COR-L47 (cell line): ENCODE measurements at places on chromosomes 11 and 22.

DNA sequence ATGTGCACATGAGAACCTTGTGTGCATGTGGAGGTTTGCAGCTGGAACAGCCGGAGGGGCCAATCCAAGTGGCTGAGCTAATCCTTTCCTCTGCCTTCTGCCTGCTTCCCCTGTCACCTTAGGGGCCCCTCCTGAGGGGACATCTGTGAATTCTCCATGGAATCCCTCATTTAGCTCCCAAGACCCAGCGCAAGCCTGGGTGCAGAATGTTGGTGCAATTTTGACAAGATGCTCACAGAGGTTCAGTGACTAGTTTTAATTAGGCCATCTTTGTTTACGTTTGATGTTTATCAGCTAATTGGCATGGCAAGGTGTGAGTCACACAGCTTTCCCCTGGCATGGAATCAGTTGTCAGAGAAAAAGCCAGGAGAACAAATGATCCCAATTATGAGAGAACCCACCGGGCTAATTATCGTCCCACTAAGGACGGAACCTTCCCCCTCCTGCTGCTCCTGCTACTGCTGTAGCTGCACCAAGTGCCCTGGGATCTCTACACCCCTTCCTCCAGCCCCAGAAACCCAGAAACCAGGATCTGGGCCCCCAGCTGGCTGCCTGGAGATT lies 63.6 kb upstream of the PAX6 start:
- DNase-seq: peak; percentile 83

DNA sequence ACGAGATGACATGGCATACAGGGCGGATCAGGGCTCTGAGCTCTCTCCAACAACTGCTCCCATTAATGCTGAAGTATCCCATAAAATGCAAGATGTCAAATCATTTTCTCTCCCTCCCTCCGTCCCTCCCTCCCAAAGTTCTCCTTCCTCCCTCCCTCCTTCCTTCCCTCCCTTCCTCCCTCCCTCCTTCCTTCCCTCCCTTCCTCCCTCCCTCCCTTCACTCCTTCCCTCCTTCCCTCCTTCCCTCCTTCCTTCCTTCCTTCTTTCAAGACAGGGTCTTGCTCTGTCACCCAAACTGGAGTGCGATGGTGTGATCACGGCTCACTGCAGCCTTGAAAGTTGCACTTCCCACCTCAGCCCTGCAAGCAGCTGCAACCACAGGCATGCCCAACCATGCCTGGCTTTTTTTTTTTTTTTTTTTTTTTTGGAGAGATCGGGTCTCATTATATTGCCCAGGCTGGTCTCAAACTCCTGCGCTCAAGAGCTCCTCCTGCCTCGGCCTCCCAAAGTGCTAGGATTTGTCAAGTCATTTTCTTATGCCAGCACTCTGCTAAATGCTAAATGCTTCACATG lies 38.2 kb downstream of the TXN2 start:
- no peak for DNase-seq

- DNase-seq: no peak
These were observed 8.3 kb downstream of the LGR4 start for GRCh38 chr11:27464289-27464696.

DNA sequence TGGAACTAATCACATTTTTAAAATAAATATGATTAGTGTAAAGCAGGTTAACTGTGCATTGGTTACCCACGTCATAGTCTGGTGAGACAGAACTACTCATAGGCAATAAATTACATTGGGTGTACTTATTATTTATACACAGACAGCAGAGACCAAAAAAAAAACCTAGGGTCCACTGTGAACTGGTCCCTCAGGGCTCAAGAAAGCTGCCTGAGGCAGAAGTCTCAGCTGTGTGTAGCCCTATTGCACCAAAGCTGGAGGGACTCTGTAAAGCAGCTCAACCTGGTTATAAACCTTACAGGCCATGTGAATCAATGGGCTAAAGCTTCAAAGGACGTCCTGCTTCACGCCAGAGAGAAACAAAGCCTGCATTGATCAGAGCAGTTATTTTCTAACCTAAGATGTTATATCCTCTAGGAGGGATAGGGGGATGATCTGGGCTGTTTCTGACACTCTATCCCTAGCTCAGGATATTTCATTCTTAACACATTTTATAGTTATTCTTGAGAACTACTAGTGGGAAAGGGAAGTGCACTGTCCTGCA lies 432.2 kb upstream of the ANO3 start:
- no peak for DNase-seq

GRCh38 chr11:117492578-117493251 lies 165.1 kb downstream of the CEP164 start:
- DNase-seq: no peak

DNA sequence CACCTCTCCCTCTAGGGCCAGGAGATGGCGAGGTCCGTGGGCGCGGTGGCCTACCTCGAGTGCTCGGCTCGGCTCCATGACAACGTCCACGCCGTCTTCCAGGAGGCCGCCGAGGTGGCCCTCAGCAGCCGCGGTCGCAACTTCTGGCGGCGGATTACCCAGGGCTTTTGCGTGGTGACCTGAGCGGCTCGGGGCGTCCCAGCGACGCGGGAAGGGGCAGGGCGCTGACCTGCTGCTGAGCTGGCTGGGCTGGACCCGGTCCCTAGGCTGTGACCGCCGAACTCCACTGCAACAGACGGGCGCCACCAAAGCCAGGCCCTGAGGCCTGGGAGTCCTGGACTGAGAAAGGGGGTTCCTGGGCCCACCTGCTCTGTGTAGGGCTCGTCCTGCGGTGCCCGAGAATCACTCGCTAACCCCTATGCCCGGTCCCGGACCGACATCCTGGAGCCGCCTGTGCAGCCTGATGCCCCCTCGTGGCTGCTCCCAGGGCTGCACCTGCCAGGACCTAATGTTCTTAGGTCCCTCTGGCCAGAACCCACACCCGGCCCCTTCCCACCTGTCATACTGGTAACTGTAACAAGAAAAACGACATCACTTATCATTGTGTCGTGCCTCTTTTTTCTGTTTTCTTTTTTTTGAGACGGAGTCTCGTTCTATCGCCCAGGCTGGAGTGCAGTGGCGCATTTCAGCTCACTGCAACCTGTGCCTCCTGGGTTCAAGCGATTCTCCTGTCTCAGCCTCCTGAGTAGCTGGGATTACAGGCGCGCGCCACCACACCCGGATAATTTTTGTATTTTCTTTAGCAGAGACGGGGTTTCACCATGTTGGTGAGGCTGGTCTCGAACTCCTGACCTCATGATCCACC lies 15.0 kb downstream of the RHOD start:
- peak; percentile 56 for DNase-seq

GRCh38 chr22:17980638-17981051 lies 43.7 kb downstream of the MICAL3 start:
- DNase-seq: no peak

DNA sequence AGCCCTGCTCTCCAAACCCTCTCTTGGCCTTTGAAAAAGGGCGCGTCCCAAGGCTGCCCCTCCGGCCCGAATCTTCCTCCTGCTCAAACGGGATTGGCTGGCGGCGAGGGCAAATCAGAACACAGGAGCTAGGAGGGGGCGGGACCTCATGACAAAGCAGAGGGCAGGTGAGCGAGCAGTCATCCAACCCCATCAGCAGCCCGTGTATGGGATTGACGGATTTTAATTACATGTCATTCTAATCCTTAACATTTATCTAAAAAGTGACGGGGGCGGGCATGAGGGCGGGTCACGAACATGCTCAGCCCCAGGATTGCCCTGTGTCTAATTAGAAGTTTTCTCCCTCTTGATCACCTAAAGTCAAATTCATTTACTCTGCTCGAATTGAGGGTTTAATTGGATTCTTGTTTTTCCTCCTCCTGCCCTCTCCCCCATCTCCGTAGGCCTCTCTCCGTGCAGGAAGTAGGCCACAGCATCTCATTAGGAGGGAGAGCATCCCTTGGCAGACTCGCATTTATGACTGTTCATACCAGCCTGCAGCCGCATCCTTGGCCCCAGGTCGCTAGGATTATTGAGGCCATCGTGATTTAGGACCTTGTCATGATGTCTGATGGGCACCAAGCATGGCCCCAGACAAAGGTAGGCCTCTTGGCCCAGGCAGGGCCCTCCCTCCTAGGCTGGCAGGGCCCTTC lies 147.1 kb downstream of the CHST1 start:
- no peak for DNase-seq

DNA sequence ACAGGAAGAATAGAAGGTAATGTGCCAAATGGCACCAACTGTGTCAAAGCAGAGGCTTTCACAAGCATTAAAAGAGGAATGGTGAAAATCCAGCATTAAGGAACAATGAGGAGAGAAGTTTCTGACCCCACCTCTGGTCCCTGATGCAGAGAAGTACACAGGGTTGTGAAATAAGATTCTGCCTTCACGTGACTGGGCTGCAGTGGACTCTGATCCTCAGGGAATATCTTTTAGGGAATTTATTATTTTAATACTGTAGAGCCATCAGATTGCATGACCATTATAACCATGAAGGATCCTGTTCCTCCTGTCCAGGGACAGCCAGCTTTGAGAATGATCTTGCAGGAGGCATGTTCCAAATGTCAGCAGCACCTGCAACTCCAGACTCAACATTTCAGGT lies 74.4 kb upstream of the FAR1 start:
- DNase-seq: no peak
